ENCODE measurements at places on chromosomes 7 and 10.

- no peak for DNase-seq
These were observed 275.7 kb downstream of the XPNPEP1 start for GRCh38 chr10:109647627-109648026.

DNA sequence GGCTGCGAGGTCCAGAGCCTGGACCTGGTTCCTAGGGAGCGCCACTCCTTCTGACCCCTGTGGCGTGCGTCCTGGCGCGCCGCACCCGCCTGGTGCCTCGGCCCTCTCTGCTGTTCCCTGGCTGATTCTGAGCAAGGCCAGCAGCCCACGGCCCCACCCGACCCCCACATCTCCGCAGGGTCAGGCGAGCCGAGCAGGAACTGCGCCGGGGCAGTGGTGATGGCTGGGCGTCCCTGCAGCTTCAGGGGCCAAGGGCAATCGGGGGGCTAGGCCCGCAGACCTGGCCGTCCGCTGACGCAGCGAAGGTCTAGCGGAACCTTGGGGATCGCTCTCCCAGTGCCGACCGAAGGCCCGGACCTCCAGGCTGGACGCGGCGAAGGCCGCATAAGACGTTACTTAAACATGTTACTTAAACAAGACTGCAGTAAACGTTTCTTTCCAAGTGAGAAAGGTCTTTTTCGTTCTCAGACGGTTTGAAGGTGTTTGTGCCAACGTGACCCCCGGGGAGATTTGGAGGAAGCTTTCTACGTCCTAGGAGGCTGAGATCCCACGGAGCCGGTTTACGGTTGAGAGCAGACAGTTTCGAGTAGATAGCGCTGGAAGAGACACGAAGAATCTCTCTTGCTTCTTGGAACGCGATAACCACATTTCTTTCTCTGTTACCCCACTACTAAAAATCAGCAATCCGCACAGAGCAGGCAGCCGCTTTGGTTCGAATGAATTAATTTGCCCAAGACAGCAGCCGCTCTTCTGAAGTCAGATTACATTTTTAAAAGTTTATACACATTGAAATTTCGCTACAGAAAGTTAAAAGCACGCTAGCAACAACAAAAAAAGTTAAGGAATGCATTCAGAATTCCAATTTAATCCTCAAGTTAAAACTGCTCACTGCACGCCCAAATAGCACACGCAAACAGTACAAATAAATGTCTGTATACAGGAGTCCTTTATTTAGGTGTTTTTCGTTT is 4.9 kb upstream of the NKX2-3 start:
- peak; percentile 29 for DNase-seq

DNA sequence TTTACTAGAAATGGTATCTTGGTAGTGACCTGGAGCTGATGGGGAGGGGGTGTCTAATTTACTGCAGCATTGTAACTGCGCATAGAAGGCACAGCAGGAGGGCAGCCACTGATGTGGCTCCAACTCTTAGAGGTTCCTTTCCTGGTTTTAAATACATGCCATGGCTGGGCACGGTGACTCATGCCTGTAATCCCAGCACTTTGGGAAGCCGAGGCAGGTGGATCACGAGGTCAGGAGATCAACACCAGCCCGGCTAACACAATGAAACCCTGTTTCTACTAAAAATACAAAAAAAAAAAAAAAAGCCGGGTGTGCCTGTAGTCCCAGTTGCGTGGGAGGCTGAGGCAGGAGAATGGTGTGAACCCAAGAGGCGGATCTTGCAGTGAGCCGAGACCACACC is 19.2 kb upstream of the SEC61G start:
- DNase-seq, result no peak

DNA sequence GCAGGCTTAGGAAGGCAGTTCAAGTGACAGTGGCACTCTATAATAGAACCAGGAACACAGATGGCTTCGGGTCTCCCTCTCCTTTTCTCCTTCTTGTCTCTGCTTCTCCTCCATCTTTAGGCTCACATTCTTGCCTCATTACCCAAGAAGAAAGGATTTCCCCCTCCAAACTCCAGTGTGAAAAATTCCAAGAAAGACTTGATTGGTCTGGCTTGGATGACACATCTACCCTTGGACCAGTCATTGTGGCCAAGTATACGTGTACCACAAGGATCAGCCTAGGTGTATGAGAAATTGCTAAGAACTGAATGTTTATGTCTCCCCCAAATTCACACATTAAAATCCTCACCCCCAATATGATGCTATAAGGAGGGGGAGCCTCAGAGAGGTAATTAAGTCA is 53.9 kb downstream of the PRTFDC1 start:
- DNase-seq, result no peak

- DNase-seq, result peak; percentile 87
These were observed 45.9 kb downstream of the CREM start for GRCh38 chr10:35172574-35172973.

DNA sequence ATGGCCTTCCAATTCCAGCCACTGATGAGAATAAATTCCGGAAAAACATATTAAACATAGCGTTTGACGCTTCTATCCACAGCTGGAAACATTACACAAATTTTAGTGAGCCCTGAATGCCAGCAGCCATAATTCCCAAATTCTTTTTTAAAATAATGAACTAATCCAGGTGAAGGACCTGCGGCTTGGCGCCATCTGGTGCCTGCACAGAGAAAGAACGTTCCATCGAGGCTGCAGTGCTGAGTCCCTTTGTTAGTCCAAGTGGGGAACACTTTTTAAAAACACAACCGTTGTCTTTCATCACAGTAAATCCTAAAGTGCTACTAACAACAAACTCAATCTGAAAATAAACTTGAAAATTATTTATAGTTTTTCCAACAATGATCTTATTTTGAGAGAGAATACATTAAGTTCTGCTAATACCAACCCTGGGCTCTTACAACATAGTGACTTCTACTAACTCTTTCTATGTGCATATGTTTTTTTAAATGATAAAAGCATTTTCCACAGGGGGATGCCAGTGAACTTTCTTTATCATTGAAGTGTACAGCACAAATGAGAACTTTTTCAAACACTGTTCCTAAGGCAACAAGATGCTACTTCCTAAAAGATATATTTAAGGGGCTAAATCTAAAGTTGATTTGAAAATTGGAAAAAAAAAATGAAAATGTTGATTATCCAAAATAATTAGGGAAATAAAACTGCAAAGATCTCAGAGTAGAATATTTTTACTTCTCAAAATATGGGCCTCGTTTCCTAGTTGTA is 166.9 kb upstream of the RNF32 start:
- peak; percentile 51 for DNase-seq

DNA sequence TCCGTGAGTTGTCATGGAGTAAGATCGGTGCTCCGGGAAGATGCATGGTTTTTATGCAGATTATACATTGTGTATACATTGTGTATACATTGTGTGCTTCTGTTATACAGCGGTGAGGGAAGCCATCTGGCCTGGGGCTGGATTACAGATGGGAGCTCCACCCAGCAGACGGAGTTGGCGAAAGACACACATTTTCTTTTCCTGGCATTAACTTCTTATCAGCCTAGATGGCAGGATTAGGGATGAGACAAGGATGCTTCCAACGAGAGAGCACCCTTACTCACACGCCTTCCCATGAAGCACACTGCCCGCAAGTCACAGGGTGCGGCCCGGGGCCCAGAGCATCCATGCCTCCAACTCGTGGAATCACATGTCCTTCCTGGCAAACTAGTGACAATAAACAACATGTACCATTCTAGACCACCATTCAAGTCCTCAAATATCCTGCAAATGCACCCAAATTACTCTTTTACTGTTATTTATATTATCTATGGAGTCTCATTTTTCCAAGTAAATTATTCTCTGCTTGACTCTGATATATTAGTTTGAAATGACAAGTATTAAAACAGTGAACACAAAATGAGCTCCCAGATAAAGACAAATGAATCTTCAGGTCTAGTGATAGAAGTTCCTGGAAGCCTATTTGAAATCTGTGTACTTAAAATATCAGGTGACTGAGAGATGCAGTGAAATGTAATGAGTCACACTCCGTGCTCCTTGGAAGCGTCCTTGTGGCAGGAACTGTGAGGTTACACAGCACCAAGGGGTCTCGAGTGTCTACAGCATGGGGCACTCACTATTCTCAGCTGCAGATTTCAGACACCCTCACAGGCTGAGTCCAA is 29.8 kb upstream of the PPP2R2D start:
- DNase-seq, result no peak

DNA sequence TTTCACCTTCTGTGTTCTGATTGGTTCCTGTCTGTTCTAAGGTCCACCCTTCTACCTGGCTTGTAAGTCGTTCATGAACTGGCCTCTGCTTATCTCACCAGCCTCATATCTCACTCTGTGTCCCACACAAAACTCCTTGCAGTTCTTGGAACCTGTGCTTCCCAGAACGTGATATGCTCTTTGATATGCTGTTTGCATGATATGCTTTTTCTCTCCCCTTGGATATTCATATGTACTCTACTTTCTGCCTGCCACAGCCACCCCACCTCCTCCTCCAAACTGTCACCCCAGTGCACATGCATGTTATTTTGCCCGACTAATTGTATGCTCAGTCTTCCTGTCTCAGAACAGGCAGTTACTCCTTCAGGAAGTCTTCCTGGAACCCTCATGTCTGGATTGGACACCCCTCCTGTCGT is 1.9 kb upstream of the ITPRIP start:
- DNase-seq, result no peak

GRCh38 chr7:30562498-30562897 is 32.2 kb upstream of the GARS1 start:
- DNase-seq, result peak; percentile 72

- no peak for DNase-seq
These were observed 53.1 kb downstream of the SLK start for GRCh38 chr10:104020020-104020419.

DNA sequence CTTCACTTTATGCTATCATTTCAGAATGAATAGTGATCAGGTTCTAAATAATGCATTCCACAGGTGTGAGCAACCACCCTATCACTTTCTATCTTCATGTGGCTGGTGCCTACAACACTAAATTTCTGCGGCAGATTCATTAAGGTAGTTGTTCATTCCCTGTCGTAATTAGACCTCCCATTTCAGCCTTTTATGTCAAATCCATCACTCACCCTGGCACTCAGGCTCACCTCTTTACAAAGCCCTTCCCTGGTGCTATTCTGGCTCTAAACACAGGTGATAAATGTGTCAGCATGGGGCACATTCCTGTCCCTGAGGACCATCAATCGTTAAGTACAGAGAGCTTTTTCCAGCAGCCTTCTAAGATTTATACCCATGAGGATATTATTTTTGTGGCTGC is 300.0 kb upstream of the C7orf33 start:
- DNase-seq, result no peak

GRCh38 chr10:78995987-78996791 is 72.6 kb upstream of the ZMIZ1 start:
- DNase-seq, result no peak

DNA sequence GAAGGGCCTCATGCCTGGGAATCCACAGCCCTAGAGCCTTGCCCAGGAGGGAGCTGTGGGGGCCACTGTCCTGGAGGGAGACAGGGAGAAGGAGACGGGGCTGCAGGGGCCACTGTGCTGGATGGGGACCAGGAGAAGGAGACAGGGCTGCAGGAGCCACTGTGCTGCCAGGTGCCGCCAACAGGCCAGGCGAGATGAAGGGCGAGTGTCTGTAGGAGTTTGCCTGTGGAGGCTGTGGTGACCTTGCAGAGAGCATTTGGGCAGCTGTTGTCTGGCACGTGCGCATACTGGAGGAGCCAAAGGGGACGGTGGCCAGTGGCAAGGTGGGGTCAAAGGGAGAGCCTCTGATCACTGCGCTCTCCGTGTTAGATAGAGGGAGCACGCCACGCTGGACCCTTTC is 79.2 kb downstream of the NKX6-2 start:
- DNase-seq, result no peak

- no peak for DNase-seq
These were observed 32.5 kb upstream of the BMPER start for GRCh38 chr7:33872870-33873269.

DNA sequence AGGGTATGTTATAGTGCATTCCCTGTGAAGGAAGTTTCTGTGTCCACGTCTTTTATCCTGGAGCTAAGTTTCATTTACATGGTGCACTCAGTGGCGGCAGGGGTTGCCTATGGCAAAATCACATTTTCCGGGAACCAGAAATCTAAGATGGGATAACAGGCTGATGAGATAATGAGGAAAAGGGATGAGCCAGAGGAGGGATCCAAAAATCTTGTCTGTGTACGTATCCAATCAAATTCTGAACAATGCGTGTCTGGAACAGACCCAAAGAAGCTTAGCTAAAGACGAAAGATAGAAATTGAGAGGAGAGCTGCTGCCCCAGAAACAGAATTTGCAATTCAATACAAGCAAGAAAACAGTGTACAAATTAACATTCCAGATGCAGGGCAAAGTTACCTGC is 16.1 kb downstream of the LANCL2 start:
- DNase-seq, result no peak
